ENCODE measurements at places on chromosomes 1 and 21.

DNA sequence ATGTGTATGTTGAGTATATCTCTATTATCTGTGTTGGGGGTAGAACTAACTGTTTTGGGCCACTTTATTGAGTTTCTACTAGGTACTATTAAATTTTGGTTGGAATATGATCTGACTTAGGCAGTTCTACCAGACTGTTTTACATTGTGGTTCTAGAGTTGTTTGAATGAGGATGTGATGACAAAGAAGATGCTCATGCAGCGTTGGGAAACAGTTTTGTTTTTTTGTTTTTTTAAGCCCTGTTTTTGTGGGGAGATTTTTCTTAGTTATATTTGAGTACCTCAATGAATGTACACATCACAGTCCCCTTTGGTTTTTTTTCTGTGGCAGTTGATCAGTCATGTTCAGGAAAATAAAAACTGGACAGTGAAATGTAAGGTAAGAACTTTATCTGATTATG is 40.1 kb downstream of the TMED5 start:
- H3K4me3 ChIP-seq = no peak overlapping the region
- DNase-seq = no peak
- no peak overlapping the region for H3K27ac ChIP-seq
- H3K36me3 ChIP-seq = peaks cover 31% of the 10 kb centered on the region
- H3K27me3 ChIP-seq = no peaks in the 10 kb centered on the region

- no peak for DNase-seq
- H3K27me3 ChIP-seq = no peaks in the 10 kb centered on the region
- H3K36me3 ChIP-seq = no peaks in the 10 kb centered on the region
- no peak overlapping the region for H3K27ac ChIP-seq
- H3K4me1 ChIP-seq = no peaks in the 10 kb centered on the region
Measured at GRCh38 chr1:24161270-24161669, 18.3 kb upstream of the IL22RA1 start.

GRCh38 chr1:89724369-89725010 is 91.6 kb downstream of the LRRC8C start:
- no peaks in the 10 kb centered on the region for H3K27me3 ChIP-seq
- H3K4me3 ChIP-seq = no peak overlapping the region
- no peak for DNase-seq
- peaks cover 33% of the 10 kb centered on the region for H3K4me1 ChIP-seq

DNA sequence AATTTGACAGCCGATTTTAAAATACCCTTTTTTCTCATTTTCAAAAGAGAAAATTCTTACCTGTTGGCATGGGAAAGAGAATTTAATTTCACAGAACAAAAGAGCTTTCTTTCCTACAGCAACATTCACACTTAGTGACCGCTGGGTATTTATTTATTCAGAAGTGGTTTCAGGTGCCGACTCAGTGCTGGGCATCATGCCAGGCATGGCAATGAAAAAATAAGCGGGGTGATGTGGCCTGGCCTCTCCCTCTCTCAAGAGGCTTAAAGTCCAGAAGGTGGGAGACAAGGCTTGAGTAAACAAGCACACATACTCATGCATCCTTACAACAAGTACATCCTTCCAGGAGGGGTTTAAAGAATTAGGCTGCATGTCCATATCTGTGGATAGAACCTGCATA is 4.1 kb upstream of the PCP4 start:
- H3K27me3 ChIP-seq = no peaks in the 10 kb centered on the region
- no peak for DNase-seq
- H3K4me3 ChIP-seq = no peak overlapping the region
- H3K27ac ChIP-seq = no peak overlapping the region
- H3K36me3 ChIP-seq = no peaks in the 10 kb centered on the region

GRCh38 chr1:84181350-84182005 is 37.4 kb downstream of the PRKACB start:
- no peak for DNase-seq
- no peaks in the 10 kb centered on the region for H3K27me3 ChIP-seq
- H3K36me3 ChIP-seq = peaks cover 40% of the 10 kb centered on the region
- H3K4me3 ChIP-seq = no peak overlapping the region
- H3K27ac ChIP-seq = no peak overlapping the region

GRCh38 chr1:19452221-19452663 is 33.1 kb downstream of the CAPZB start:
- H3K4me1 ChIP-seq = peaks cover 50% of the 10 kb centered on the region
- no peak for DNase-seq
- H3K27me3 ChIP-seq = no peaks in the 10 kb centered on the region
- H3K27ac ChIP-seq = no peak overlapping the region
- H3K4me3 ChIP-seq = no peak overlapping the region

- DNase-seq = no peak
- no peak overlapping the region for H3K27ac ChIP-seq
- no peaks in the 10 kb centered on the region for H3K4me1 ChIP-seq
- no peaks in the 10 kb centered on the region for H3K36me3 ChIP-seq
Measured at GRCh38 chr21:36773995-36774394, 75.1 kb downstream of the SIM2 start.

GRCh38 chr1:37438869-37439343 is 35.5 kb upstream of the ZC3H12A start:
- no peak overlapping the region for H3K27ac ChIP-seq
- H3K4me1 ChIP-seq = peaks cover 3% of the 10 kb centered on the region
- H3K27me3 ChIP-seq = no peaks in the 10 kb centered on the region
- no peak overlapping the region for H3K4me3 ChIP-seq

- peaks cover 86% of the 10 kb centered on the region for H3K36me3 ChIP-seq
- no peak for DNase-seq
- no peaks in the 10 kb centered on the region for H3K4me1 ChIP-seq
Measured at GRCh38 chr1:113109908-113110554, 37.0 kb downstream of the LRIG2 start.

DNA sequence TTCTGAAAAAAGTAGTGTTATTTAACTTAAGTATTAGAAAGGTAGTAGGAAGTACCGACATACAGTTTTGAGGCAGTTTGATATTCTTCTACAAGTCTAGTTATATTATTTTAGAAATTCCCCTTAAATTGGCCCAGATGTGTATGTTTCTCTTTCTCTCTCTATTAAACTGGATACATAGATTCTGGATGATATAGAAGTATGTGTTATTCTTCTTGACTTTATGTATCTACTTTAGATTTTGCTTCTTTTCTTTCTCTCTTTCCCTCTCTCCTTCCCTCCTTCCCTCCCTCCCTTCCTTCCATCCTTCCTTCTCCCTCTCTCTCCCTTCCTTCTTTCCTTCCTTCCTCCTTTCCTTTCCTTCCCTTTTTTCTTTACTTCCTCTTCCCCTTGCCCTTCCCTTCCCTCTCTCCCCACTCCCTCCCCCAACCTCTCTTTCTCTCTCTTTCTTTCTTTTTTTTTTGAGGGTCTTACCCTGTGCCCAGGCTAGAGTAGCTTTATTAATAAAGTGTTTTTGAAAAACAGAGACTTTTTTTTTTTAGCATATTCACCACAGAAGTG is 124.3 kb downstream of the OSBPL9 start:
- H3K4me3 ChIP-seq = no peak overlapping the region
- no peaks in the 10 kb centered on the region for H3K4me1 ChIP-seq
- no peak overlapping the region for H3K27ac ChIP-seq
- H3K36me3 ChIP-seq = no peaks in the 10 kb centered on the region

DNA sequence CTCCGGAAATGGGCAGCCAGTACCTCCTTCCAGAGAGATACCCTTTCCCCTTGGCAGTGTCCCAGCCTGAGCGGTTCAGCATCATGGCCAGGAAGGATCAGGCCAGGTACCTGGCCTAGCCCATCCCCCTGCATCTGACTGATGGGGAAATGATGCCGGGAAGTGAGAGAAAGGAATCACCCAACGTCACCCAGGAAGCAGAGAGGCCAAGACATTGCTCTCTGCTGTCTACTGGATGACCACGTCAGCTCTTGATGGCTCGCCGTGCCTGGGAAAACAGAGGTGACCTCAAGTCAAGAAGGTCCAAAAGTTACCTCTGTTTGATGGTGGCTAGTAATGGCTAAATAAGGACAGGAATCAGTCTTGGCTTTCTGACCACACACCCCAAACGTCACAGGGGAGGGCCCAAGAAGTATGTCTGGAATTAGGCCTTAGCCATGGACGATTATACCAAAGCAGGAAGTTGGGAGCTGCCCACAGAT is 79.0 kb downstream of the MRPL37 start:
- H3K4me1 ChIP-seq = peaks cover 6% of the 10 kb centered on the region
- no peaks in the 10 kb centered on the region for H3K27me3 ChIP-seq
- H3K4me3 ChIP-seq = no peak overlapping the region
- DNase-seq = no peak

- H3K27me3 ChIP-seq = no peaks in the 10 kb centered on the region
- no peaks in the 10 kb centered on the region for H3K4me1 ChIP-seq
- no peak overlapping the region for H3K4me3 ChIP-seq
- H3K27ac ChIP-seq = no peak overlapping the region
Measured at GRCh38 chr1:235857756-235858155, 8.9 kb downstream of the LYST start.

DNA sequence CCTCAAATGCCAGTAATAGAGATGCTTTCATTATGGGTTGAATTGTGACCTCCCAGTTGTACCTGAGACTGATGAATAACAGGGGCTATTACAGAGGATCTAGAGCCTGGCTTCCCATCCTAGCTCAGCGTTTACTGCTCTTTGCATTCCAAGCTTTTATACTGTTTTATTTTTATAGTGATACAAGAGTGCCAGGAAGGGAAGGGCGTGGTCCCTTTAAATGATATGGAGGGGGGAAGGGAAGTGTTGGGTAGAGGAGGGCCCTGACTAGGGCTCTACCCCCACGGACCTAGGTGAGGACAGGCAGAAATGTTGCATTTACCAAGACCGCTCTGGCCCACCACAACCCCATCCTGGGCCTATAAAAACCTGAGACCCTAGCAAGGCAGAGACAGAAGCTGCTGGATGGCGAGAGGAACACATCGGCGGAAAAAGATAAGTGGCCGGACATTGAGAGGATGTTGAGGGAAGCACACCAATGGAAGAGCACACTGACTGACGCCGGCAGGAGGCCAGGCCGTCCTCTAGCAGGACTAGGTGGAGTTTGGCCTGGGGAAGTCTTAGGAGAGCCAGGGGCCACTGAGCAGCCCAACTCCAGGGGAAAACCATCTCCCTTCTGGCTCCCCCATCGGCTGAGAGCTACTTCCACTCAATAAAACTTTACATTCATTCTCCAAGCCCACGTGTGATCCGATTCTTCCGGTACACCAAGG is 1025.9 kb downstream of the TTLL7 start:
- H3K27me3 ChIP-seq = no peaks in the 10 kb centered on the region
- H3K27ac ChIP-seq = no peak overlapping the region
- DNase-seq = no peak
- H3K36me3 ChIP-seq = no peaks in the 10 kb centered on the region
- no peaks in the 10 kb centered on the region for H3K4me1 ChIP-seq

DNA sequence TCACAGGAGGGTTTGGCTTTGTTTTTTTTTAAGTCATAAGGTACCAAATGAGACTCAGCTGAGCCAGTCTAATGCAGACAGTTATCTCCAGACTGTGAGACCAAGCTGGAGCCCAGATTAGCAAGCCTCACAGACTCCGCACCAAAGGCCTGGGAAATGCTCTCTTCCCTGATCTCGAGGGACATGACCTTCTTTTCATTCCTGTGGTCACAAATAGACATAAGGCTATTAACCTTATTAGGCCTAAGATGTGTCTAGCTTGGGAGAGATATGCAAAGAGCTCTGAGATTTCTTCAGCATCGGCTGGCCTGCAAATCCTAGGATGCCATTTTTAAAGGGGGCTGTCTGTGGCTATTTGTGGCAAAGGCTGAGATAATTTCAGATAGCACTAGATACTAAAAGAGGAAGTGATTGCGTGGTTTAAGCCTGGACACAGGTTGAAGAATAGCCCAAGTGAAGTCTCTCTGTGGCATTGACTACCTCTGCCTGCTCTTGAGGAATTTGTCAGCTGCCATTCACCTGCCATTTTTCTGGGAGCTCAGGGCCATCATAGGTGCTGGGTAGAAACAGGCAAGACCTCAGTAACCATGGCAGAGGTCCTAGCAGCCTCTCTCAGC is 301.3 kb downstream of the SIPA1L2 start:
- no peaks in the 10 kb centered on the region for H3K36me3 ChIP-seq
- no peak for DNase-seq
- H3K4me3 ChIP-seq = no peak overlapping the region

- no peak overlapping the region for H3K27ac ChIP-seq
- H3K27me3 ChIP-seq = no peaks in the 10 kb centered on the region
- H3K36me3 ChIP-seq = no peaks in the 10 kb centered on the region
Measured at GRCh38 chr1:245107776-245108114, 47.0 kb upstream of the KIF26B start.

- H3K27me3 ChIP-seq = peaks cover 4% of the 10 kb centered on the region
- no peak overlapping the region for H3K4me3 ChIP-seq
- H3K27ac ChIP-seq = no peak overlapping the region
- no peaks in the 10 kb centered on the region for H3K4me1 ChIP-seq
Measured at GRCh38 chr1:208230668-208231529, 13.3 kb downstream of the PLXNA2 start.

DNA sequence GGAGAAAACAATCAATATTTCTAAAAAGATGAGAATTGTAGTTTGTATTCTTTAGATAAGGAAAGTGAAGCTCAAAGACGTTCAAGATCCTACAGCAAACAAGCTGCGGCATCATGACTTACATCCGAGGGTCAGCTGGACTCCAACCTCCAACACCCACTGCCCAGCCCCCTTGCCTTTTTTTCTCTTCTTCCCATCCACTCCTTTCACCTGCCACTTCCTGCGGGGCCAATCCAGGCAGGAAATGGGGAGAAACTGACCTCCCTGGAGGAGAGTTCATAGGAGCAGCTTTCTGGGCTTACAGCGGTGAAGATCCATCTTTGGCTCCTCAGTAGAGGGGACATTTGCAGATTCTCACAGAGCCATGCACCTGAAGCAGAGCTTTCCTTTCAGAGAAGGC is 361.5 kb downstream of the PTPRU start:
- H3K36me3 ChIP-seq = no peaks in the 10 kb centered on the region
- H3K27ac ChIP-seq = no peak overlapping the region
- no peak for DNase-seq
- H3K27me3 ChIP-seq = no peaks in the 10 kb centered on the region
- no peaks in the 10 kb centered on the region for H3K4me1 ChIP-seq
- no peak overlapping the region for H3K4me3 ChIP-seq

DNA sequence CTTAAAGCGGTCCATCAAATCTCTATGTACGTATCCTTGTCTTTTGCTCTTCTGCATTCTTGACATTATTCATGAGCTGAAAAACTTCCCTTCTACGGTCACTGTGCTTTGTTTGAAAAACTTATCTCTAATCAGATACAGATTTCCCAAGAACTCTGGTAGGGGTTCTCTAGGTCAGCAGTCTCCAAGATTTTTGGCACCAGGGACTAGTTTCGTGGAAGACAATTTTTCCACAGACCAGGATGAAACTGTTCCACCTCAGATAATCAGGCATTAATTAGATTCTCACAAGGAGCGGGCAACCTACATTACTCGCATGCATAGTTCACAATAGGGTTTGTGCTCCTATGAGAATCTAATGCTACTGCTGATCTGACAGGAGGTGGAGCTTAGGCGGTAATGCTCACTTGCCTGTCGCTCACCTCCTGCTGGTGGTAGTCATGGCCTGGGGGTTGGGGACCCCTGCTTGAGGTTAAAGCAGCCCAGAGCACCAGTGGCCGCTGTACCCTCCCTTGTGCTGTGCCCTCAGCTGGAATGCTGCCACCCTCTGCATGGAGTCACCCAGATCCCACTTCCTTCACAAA is 30.8 kb downstream of the AK2 start:
- peaks cover 35% of the 10 kb centered on the region for H3K36me3 ChIP-seq
- H3K27me3 ChIP-seq = no peaks in the 10 kb centered on the region
- no peak for DNase-seq
- no peaks in the 10 kb centered on the region for H3K4me1 ChIP-seq
- no peak overlapping the region for H3K27ac ChIP-seq

GRCh38 chr1:198837278-198838021 is 198.6 kb downstream of the PTPRC start:
- DNase-seq = peak; percentile 8
- H3K4me1 ChIP-seq = no peaks in the 10 kb centered on the region
- no peak overlapping the region for H3K4me3 ChIP-seq
- H3K27ac ChIP-seq = no peak overlapping the region

All from CD4-positive, CD25-positive, alpha-beta regulatory T cell (primary cell).